ENCODE measurements at places on chromosomes 5 and 9. TPM values are rescaled to one million over a fixed set of nuclear protein-coding genes. Genes with fewer than 3 reads are reported as not detected.

GRCh38 chr5:53358794-53359193 is 121.6 kb upstream of the FST start:
- no peak for DNase-seq
- peaks cover under 1% of the 10 kb centered on the region for H3K4me1 ChIP-seq
- H3K27me3 ChIP-seq = no peaks in the 10 kb centered on the region
- no peak overlapping the region for H3K27ac ChIP-seq
- H3K4me3 ChIP-seq = no peak overlapping the region
- no peaks in the 10 kb centered on the region for H3K36me3 ChIP-seq

GRCh38 chr9:91773156-91773555 is 176.9 kb downstream of the ROR2 start:
- H3K27ac ChIP-seq = no peak overlapping the region
- H3K4me1 ChIP-seq = peaks cover 16% of the 10 kb centered on the region
- H3K4me3 ChIP-seq = no peak overlapping the region
- H3K36me3 ChIP-seq = no peaks in the 10 kb centered on the region

GRCh38 chr5:34042321-34042720 is 692 bp downstream of the C1QTNF3 start:
- H3K4me3 ChIP-seq = peak overlapping the region; percentile 41
- H3K4me1 ChIP-seq = peaks cover 61% of the 10 kb centered on the region
- H3K27me3 ChIP-seq = no peaks in the 10 kb centered on the region
- DNase-seq = no peak
- peak overlapping the region; percentile 78 for H3K27ac ChIP-seq

DNA sequence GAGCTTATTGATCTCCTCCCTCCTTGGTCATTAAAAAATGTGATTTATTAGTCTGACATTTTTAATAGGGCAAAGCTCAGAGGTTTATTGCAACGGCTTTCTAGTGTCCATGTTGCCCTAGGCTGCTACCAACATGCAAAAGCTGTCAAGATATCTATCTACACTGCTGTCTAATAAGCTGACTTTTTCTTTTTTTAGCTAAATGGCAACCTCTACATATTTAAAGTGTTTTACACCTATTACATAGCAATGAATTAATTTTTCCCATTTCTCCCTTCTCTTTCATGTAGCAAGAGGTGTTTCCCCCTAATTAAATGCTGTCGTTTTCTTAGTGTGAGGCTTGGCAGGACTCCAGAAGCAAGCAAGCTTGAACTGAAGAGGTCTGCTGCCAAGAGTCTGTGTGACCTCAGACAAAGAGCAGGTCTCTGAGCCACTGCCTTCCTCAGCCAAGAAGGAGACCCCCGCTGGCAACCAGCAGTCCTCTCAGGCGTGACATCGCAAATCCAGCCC is 79.4 kb downstream of the GAS1 start:
- no peak overlapping the region for H3K27ac ChIP-seq
- DNase-seq = no peak
- no peak overlapping the region for H3K4me3 ChIP-seq
- H3K36me3 ChIP-seq = no peaks in the 10 kb centered on the region

DNA sequence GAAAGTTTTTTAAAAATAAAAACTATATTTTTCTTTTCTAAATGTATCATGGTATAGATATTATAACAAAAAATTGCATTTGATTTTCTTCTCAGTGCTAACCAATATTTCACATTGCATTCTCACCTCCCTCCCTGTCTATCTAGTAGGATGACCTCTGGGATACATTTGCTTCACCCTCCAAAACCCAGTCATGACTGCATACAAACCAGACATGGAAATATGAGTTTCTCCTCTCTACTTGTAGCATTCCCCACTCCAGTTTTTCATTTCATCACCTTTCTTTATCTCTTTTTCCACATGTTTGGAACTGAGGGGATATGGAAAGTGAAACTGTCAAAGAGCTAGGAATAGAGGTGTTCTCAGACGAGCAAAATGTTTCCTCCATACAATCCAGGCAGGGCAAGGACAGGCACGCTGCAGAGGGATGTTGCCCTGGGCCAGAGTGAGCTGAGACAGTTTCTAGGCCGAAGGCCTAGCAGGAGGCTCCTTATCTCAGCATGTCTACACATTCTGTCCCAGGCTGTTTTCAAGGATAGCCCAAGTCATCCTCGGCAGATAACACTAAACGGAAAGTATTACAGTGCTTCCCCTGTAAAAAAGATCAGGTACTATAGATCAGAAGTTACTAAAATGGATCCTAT is 46.7 kb downstream of the MEF2C start:
- DNase-seq = no peak
- H3K27me3 ChIP-seq = no peaks in the 10 kb centered on the region
- H3K36me3 ChIP-seq = peaks cover 2% of the 10 kb centered on the region
- no peak overlapping the region for H3K4me3 ChIP-seq
- peak overlapping the region; percentile 1 for H3K27ac ChIP-seq

DNA sequence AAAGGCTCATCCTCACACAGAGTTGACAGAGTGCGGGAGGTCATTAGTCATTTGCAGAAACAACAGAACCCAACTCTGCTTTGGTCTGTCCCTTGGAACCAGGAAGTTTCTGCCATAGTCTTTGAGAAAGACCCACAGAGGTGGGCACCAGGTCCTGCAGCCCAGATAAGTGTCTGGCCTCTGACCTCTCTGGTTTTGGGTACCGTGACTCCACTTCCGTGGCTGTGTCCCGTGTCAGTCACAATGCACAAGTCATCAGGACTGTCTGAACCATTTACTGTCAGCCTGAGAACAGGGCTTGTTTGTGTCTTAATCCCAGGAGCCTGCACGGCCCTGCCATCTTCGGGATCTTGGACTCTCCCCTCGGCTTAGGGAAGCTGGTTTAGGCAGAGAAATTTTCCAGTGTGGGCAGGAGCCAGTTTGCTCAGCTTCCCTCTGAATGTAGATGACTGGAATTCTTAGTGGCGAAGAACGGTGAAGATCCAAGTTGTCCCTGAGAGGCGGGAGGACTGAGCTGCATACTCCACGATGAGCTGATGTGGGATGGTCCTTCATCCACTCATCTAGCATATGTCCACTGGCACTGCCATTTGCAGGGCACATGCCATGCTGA is 11.9 kb downstream of the GSN start:
- H3K4me3 ChIP-seq = no peak overlapping the region
- H3K36me3 ChIP-seq = no peaks in the 10 kb centered on the region
- no peak overlapping the region for H3K27ac ChIP-seq

- no peak overlapping the region for H3K4me3 ChIP-seq
- H3K36me3 ChIP-seq = no peaks in the 10 kb centered on the region
- no peaks in the 10 kb centered on the region for H3K27me3 ChIP-seq
Measured at GRCh38 chr9:127137640-127138360, 15.4 kb upstream of the ANGPTL2 start.

DNA sequence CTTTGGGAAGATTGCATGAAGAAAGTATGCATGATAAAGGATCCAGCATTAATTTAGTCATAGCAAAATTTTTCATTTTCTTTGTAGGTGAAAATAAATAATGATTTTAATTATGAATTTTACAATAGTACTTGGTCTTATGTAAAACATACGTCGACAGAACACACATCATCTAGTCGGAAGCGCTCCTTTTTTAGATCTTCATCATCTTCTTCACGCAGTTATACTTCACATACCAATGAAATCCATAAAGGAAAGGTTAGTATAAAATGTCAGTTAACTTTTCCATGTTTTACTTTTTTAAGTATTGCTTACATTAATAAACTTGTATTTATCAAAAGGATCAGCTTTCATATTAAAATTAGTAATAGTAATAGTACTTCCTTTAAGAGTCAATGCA is 35.8 kb downstream of the C7 start:
- H3K36me3 ChIP-seq = no peaks in the 10 kb centered on the region
- H3K4me1 ChIP-seq = no peaks in the 10 kb centered on the region
- no peak for DNase-seq
- H3K4me3 ChIP-seq = no peak overlapping the region

GRCh38 chr9:16069671-16070454 is 517.0 kb downstream of the CCDC171 start:
- peak overlapping the region; percentile 69 for H3K27ac ChIP-seq
- H3K27me3 ChIP-seq = no peaks in the 10 kb centered on the region
- DNase-seq = no peak

GRCh38 chr5:127410959-127411358 is 106.5 kb upstream of the PRRC1 start:
- peaks cover 6% of the 10 kb centered on the region for H3K36me3 ChIP-seq
- DNase-seq = no peak
- H3K4me1 ChIP-seq = peaks cover 20% of the 10 kb centered on the region

GRCh38 chr5:11105696-11106095 is 344.7 kb upstream of the DAP start:
- no peak overlapping the region for H3K4me3 ChIP-seq
- no peaks in the 10 kb centered on the region for H3K36me3 ChIP-seq
- H3K4me1 ChIP-seq = peaks cover 30% of the 10 kb centered on the region
- H3K27me3 ChIP-seq = no peaks in the 10 kb centered on the region
- no peak overlapping the region for H3K27ac ChIP-seq
- DNase-seq = no peak

DNA sequence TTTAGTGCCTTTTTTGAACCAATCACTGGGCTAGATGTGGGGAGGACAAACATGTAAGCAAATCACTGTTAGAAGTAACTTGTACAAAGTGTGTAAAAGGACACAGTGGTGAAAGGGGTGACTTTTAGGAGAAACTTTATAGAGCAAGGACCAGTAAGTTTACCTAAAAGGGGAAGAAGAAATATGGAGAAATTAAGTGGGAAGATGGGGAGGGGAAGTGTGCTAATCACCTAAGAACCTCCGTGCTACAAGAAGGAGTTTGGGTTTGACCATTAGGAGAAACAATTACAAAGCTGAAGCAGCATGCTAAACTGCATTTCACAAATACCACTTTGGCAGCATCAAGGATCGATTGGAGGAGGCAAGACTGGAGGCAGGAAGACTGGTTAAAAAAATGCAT is 17.3 kb downstream of the ITGA1 start:
- peaks cover 24% of the 10 kb centered on the region for H3K4me1 ChIP-seq
- H3K36me3 ChIP-seq = peaks cover 5% of the 10 kb centered on the region
- H3K27ac ChIP-seq = no peak overlapping the region
- H3K27me3 ChIP-seq = no peaks in the 10 kb centered on the region
- DNase-seq = no peak
- H3K4me3 ChIP-seq = no peak overlapping the region

DNA sequence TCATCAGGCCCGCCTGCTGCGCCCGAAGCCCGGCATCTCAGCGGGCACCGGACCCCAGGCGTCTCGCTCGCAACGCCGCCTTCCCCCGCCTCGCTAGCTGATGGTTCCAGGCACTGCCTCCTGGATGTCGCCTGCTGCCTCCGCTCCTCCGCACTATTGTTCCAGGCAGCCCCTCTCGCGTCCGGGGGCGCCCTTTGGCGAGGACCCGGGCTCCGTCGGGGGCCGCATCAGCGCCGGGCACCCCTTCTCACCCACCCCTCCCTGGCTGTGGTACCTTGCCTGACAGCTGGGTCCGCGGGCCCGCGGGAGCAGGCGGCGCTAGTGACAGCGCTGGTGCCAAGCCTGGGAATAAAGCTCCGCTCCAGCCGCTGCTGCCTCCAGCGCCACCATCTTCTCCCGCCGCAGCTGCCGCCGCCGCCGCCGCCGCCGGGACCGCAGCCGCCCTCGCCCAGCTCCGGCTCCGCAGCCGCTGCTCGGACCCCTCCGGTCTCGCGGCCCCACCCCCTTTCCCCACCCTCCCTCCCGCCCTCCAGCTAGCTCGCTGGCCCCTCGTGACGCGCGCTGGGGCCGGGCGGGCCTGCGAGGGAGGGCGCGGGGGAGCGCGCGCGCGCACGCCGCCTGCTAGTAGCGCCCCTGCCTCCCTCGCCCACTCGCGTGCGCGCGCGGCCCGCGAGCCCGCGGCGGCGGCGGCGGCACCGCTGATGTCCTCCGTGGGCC is at the start of gene APBA1:
TSS of gene APBA1 (minus strand) at position 493 of the 717 bp plus-strand sequence.
- H3K4me1 ChIP-seq = peaks cover 17% of the 10 kb centered on the region
- no peaks in the 10 kb centered on the region for H3K36me3 ChIP-seq
- peak; percentile 53 for DNase-seq
- peaks cover 21% of the 10 kb centered on the region for H3K27me3 ChIP-seq
- H3K4me3 ChIP-seq = peak within 1 kb of the TSS; percentile 90
- H3K27ac ChIP-seq = peak within 1 kb of the TSS; percentile 79

DNA sequence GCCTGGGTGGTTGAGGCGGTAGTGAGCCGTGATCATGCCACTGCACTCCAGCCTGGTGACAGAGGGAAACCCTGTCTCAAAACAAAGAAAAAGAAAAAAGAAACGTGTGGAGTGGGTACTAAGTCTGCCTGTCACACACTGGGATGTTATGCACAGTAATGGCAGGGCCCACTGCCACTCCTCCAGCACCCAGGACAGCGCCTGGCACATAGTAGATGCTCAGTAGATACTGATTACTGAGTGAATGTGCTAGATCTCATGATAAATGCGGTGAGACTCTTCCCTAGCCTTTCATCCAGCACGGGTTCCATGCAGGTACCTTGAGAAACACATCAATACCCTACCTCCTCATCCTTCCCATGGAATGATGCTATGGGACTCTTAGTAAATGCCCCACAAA is 87.4 kb upstream of the HSPA9 start:
- no peaks in the 10 kb centered on the region for H3K27me3 ChIP-seq
- H3K4me3 ChIP-seq = no peak overlapping the region
- peaks cover 20% of the 10 kb centered on the region for H3K4me1 ChIP-seq
- DNase-seq = no peak
- no peak overlapping the region for H3K27ac ChIP-seq

DNA sequence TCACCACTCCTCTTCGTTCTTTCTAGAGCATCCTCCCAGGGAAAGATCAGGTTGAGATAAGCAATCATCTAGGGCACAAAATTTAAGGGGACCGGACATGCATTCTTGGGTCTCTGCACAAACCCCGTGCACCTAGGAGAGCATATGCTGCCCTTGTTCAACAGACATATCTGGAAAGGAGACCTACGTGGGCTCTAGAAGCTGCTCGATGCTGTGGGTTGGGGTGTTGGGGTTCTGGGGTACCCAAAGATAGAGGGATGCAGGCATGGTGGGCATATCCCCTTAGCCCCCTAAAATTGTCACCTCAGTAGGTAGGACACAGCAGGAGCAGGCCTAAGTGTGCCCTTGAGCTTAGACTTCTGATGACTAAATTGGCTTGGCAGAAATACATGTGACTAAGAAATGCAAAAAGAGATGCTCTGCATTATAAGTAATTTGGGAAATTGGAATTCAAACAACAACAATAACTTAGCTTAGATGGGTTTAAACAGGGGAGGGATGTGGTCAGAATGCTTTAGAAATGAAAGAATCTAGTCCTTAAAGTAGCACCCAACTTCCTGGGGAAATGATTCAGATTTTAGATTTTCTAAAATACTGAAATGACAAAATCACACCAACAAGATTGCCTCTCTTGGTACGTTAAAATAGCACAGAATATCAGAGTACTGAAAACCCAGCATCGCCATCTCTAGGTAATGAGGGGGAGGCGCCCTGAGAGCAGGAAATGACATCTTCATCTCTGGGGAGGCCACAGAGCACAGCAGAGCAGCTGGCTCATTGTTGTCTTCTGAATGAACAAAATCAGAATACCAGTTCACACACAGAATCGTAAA is 172.3 kb downstream of the GNA14 start:
- H3K36me3 ChIP-seq = no peaks in the 10 kb centered on the region
- peaks cover 8% of the 10 kb centered on the region for H3K4me1 ChIP-seq
- H3K27me3 ChIP-seq = no peaks in the 10 kb centered on the region
- no peak overlapping the region for H3K27ac ChIP-seq
- DNase-seq = no peak
- no peak overlapping the region for H3K4me3 ChIP-seq

TIMD4 gene
- total RNA-seq = not detected

TMEM174 gene
- total RNA-seq = not detected

FRMD3 gene
- total RNA-seq = 2.3 TPM

FGF10 gene
- 3.8 TPM for total RNA-seq

SLC4A9 gene
- total RNA-seq = not detected

CYLC2 gene
- total RNA-seq = not detected

ARSI gene
- total RNA-seq = 0.51 TPM

Measured in neural crest cell (in vitro differentiated cells).